Activated CD8-positive, alpha-beta memory T cell treated with anti-CD3 and anti-CD28 coated beads, Interleukin-2, amount 50 U/mL, for 4 hours (primary cell): ENCODE measurements at places on chromosomes 7 and 10.

- DNase-seq: no peak
Measured at GRCh38 chr7:15439853-15440252, 122.0 kb downstream of the AGMO start.

GRCh38 chr10:99630991-99631390 is 10.8 kb upstream of the SLC25A28 start:
- DNase-seq: no peak

DNA sequence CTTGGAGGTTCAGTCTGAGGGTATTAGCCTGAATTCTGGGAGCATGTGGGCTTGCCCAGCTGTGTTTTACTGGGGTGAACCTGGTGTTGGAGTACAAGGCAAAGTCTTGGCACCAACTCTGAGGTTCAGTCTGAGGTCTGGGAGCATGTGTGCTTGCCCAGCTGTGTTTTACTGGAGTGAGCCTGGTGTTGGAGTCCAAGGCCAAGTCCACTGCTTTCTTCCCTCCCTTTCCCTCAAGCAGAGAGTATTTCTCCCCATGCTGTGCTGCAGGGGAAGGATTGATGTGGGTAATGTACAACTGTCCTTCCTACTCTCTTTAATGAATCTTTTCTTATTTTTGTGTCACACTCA is 236.1 kb downstream of the NXPH1 start:
- no peak for DNase-seq

GRCh38 chr10:57979956-57980355 is 287.7 kb downstream of the IPMK start:
- no peak for DNase-seq

- no peak for DNase-seq
Measured at GRCh38 chr7:42238709-42239366, 1.8 kb upstream of the GLI3 start.

- no peak for DNase-seq
Measured at GRCh38 chr7:66921918-66922486, 977 bp downstream of the TMEM248 start.

DNA sequence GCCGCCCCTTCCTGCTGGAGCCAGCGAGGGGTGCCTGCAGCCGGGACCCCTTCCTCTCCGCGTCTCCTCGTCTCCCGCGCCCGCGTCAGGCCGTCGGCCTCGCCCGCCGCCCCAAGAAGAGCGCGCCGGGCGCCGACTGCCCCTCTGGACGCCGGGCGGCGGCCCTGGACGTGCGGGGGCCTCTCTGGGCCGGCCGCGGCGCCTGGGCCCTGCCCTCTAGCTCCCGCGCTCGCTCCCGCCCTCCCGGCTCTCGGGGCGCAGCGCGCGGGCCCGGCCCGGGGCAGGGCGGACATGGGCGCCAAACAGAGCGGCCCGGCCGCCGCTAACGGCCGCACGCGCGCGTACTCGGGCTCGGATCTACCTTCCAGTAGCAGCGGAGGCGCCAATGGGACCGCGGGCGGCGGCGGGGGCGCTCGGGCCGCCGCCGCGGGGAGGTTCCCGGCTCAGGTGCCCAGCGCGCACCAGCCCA is 704 bp downstream of the ZNRF2 start:
- DNase-seq: peak; percentile 54

- no peak for DNase-seq
Measured at GRCh38 chr7:71095266-71095860, 36.6 kb upstream of the GALNT17 start.

DNA sequence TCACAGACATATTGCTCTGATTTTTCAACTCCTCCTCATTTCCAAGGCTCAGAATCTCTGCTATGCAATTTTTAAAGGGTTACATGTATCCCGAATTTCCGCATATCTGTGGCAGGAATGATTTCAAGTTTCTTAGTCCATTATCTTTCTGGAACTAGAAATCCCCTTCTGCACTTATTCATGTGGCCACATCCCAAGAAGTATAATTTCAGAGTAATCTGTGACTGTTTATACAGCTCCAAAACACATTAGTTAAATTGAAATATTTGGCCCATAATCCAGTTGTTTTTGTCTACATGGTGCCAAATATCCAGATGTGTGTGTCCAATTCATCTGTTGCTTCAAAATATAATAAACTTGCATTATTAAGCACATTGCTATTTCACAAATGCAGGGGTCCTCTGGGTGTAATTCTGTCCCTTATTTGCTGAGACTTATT is 271.2 kb downstream of the ARHGAP12 start:
- DNase-seq: no peak

DNA sequence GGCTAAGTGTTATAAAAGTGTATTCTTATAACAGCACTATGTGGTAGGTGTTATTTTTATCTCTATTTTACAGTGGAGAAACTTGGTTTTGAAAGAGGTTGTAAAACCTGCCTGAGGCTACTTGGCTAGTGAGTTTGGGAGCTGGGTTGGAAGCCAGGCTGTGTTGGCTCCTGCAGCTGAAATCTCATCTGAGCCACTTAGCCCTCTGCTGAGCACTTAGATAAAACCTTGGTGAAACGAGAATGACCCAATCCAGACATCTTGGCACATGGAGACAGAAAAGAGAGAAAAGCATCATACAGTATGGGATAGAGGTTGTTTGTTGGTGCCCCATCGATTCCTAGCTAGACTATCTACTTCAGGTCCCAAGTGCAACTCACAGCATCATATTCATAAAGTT is 37.4 kb downstream of the BLNK start:
- DNase-seq: no peak

- no peak for DNase-seq
Measured at GRCh38 chr7:272631-273030, 17.3 kb upstream of the FOXL3 start.

GRCh38 chr7:20444030-20444800 is 113.5 kb downstream of the ITGB8 start:
- no peak for DNase-seq

DNA sequence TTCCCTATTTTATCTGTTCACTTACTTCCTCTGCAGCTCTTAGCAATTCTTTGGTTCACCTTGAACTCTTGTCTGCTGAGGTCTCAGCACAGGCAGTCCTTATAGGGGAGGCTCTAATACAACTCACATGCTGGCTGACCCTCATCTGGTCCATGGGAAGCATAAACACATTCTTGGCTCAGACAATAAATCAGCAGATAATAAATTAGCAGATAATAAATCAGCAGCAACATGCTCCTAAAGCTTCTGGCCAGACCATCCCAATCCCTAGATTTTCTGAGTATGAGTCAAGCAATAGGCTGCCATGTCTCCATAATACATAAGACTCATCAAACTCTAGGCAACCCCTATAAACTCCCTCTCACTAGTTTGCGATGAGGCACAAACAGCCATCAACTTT is 208.6 kb upstream of the STEAP4 start:
- no peak for DNase-seq

DNA sequence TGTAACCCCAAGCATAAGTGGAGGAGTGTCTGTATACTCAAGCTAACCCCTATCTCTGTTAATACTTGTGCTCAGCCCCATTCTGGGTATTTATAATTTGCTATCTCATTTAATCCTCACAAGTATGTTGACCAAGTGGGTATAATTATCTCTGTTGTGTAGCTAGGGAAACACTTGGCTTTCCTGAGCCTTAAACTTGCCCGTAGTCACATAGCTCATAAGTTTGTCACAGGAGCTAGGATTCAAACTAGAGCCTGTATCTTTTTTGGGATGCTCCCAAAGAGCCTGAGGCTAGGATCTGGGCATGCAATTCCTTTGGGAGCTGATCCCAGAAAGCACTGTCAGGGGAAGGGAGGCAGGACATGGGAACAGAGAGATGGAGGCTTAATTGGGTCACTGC is 377.4 kb downstream of the GALNT17 start:
- DNase-seq: no peak

DNA sequence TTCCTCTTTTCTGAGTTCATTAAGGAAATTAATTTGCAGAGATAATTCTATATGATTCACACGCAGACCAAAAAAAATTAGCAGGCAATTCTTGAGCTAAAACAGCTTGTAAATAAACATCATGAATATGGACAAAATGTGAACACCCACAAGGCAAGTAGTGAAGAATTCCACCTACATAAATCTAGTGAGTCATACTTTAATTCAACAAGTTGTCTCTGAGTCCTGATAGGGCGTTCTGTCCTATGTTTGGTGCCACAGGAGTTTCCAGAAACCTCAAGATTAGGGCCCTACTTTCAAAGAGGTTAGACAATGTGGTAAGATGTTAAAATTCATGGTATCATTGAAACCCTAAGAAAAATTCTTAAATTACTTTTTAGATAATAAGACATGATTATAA is 122.3 kb downstream of the SGMS1 start:
- no peak for DNase-seq

DNA sequence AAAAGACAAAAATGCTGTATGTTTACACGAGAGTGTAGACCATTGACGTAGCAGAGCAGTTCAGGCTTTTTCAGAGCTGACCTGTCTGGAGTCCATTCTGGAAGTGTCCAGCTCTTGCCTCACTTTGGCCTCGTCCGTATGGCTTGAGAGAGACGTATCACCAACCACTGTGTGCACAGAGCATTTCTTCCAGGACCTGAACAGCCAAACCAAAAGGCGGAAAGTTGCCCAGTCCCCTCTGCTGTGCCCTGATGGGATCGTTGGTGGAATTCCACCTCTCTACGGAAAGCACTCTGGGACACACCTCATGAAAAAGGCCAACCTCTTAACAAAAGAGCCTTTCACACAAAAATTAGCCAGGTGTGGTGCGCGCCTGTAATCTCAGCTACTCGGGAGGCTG is 184.7 kb upstream of the SH2B2 start:
- no peak for DNase-seq

GRCh38 chr7:4682621-4683042 is 537 bp downstream of the FOXK1 start:
- peak; percentile 45 for DNase-seq

DNA sequence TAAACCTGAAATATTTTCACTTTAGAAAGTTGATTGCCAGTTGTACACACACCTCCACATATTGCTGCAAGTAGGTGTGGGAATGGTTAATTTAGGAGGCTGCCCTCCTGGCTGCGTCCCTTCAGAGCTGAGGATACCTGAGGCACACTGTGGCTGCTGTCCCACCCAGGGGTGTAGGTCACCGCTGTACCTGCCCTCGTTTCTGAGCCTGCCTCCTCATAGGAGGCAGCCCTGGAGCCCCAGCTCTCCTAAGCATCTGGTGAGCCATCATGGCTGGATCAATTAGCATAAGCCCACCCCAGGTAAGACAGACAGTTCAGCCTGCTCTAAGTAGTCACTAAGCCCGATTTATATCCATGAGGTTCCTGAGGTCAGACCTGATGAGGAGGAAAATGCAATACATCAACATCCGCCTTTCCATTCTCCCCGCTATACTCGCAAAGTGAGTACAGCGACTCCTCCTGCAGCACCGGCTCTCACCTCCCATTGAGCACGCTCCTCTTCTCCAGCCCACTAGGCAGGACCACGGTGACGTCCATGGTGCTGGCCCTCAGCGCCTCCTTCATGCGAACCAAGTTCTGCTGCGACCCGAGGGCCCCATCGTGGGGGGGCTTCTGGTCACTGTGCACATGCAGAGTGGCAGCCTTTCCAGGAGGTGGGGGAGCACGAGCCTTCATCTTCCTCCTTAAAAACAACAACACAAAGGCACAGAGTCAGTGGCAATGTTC is 97.2 kb downstream of the COBL start:
- DNase-seq: no peak

- DNase-seq: no peak
Measured at GRCh38 chr10:98260752-98261151, 7.2 kb downstream of the LOXL4 start.

- no peak for DNase-seq
Measured at GRCh38 chr7:31986878-31987518, 83.2 kb downstream of the PDE1C start.

DNA sequence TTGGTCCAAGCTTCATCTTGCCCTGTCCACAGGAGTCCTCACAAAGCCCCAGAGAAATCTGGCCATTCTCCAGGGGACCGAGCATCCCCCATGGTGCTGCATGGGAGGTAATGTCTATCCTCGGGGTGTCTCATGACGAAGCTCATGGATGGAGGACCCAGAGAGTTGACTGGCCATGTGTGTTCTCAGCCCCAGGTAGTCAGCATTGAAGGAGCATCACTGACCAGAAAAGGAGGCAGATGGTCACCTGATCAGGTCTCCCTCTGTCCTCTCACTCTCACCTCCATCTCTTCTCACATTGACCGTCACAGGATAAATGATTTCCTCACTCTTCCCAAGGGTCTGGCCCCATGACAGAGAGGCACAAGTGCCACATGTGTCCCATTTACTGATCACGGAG is 33.4 kb upstream of the GDF10 start:
- DNase-seq: no peak

DNA sequence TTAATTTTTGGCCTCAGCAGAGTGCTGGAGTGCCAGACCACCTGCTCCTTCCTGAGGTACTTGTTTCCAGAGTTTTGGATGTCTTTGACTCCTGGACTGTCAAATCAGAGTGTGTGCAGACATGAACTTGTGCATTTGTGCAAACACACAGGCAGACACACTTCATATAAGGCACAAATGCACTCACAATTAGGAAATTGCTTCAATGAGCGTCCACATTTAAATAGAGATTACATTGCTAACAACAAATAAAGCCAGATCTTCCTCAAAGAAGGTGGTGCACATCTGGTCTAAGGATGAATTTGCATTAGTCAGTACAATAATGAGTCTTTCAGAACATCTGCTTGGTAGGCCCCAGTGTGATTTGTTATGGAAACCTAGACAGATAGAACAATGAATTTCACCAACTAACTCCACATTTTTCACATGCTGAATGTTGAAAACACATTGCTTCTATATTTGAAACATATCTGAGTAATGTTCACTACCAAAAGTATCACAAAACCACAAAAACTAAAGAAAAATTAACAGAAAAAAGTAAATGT is 266.7 kb upstream of the INHBA start:
- no peak for DNase-seq

DNA sequence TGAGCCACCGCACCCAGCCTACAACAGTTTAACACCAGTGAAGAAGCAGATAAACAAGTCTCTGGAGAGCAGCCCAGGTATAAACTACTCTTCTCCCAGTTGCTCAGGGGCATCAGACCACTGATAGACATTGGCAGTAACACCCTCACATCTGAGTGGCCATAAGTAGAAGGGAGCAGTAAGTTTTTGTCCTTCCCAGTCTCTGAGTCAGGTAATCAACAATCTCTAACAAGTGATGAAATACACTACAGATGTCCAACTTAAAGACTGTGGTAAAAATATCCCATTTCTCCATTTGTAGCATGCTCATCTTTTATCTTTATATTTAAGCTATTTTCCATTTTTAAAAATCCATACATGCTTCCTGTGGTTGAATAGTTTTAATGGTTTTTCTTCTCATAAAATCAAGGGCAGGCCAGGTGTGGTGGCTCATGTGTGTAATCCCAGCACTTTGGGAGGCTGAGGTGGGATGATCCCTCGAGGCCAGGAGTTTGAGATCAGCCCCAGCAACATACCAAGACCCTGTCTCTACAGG is 78.6 kb downstream of the GSAP start:
- no peak for DNase-seq

- no peak for DNase-seq
Measured at GRCh38 chr7:3710531-3710930, 409.5 kb downstream of the SDK1 start.

DNA sequence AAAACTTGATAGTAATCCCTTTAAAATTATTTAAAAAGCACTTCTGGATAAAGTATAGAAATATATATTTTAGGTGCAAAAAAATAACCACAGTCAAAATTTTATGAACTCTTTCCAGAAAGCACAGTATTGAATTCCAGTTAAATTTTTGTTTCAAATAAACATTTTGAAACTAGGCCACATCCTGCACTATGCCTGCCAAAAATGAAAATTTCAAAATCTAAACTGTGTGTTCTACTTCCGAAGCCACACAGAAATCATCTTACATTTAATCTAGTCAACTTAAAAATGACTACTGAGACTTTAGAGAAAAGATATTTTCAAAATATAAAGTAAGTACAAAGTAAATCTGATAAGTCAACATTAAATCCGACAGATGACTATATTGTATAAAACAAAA is 50.0 kb downstream of the MAGI2 start:
- no peak for DNase-seq
